ENCODE measurements at places on chromosomes 3 and 15. TPM values are rescaled to one million over a fixed set of nuclear protein-coding genes. Genes with fewer than 3 reads are reported as not detected.

DNA sequence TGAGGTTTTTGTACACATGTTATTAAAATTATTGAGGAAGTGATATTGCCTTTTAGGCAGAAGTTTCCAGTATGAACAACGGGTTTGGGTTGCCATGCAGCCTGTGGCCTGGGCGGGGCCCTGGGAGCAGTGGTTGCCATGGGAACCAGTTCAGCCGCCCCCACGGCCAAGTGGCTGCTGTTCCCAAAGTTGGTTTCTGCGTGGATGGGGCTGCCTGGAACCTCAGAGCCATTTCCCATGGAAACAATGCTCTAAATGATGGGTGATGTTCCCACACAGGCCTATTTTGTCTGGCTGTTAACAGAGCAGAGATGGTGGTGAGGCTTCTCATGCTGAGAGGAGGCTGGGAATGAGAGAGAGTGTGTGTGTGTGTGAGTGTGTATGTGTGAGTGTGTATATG is 19.5 kb downstream of the MRAS start:
- no peaks in the 10 kb centered on the region for H3K36me3 ChIP-seq
- H3K27ac ChIP-seq, result no peak overlapping the region
- DNase-seq, result peak; percentile 34
- H3K27me3 ChIP-seq, result peaks cover 58% of the 10 kb centered on the region
- H3K4me1 ChIP-seq, result no peaks in the 10 kb centered on the region

DNA sequence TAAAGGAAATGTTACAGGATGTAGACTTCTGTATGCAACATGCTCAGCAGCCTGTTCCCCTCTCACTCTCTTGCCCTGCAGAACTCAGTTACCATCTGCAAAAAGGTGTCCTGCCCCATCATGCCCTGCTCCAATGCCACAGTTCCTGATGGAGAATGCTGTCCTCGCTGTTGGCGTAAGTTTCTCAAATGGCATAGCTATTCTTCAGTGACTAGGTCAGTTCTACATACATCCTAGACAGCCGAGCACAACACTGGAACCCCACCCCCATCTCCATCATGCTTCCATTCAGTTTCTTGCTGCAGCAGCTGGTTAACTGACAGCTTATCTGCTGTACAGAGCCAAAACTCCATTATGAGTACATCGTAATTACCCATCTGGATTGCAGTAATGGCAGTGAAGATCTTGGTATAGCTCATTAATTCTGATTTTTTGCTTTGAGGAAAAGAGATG is 4.5 kb downstream of the THBS1 start:
- peaks cover 26% of the 10 kb centered on the region for H3K36me3 ChIP-seq
- H3K4me3 ChIP-seq, result no peak overlapping the region
- no peak for DNase-seq
- H3K4me1 ChIP-seq, result no peaks in the 10 kb centered on the region

- H3K27me3 ChIP-seq, result no peaks in the 10 kb centered on the region
- H3K36me3 ChIP-seq, result no peaks in the 10 kb centered on the region
- H3K27ac ChIP-seq, result no peak overlapping the region
- H3K4me1 ChIP-seq, result no peaks in the 10 kb centered on the region
- no peak overlapping the region for H3K4me3 ChIP-seq
Measured at GRCh38 chr3:2771193-2771592, 339.0 kb downstream of the IL5RA start.

- no peaks in the 10 kb centered on the region for H3K36me3 ChIP-seq
- H3K4me3 ChIP-seq, result no peak overlapping the region
- H3K27ac ChIP-seq, result no peak overlapping the region
- H3K4me1 ChIP-seq, result no peaks in the 10 kb centered on the region
- H3K27me3 ChIP-seq, result no peaks in the 10 kb centered on the region
Measured at GRCh38 chr3:69838217-69838616, 99.0 kb downstream of the MITF start.

Gene CCDC54
- total RNA-seq, result not detected

Gene AMIGO3
- total RNA-seq, result 0.73 TPM

GRCh38 chr3:14150491-14151230 is 25.8 kb downstream of the TMEM43 start:
- H3K27ac ChIP-seq, result no peak overlapping the region
- H3K4me3 ChIP-seq, result no peak overlapping the region
- DNase-seq, result no peak

DNA sequence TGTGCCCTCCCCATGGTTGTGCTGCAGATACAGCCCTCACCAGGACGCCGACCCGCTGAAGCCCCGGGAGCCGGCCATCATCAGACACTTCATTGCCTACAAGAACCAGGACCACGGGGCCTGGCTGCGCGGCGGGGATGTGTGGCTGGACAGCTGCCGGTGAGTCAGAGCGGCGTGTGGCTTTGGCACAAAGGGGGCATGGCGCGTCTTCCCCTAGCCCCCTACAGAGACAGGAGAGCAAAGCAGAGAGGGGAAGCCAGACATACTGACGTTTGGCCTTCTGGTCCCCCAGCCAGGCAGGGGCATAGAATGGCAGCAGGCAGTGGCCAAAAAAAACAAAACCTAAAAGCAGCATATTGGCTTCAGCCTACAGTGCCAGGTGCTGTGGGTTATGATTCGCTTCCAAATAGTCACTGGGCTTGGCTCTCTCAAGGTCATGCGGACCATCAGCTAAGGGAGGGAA is 64.0 kb downstream of the MESD start:
- no peak for DNase-seq
- H3K27me3 ChIP-seq, result no peaks in the 10 kb centered on the region
- no peaks in the 10 kb centered on the region for H3K4me1 ChIP-seq
- no peak overlapping the region for H3K4me3 ChIP-seq
- H3K27ac ChIP-seq, result no peak overlapping the region

DNA sequence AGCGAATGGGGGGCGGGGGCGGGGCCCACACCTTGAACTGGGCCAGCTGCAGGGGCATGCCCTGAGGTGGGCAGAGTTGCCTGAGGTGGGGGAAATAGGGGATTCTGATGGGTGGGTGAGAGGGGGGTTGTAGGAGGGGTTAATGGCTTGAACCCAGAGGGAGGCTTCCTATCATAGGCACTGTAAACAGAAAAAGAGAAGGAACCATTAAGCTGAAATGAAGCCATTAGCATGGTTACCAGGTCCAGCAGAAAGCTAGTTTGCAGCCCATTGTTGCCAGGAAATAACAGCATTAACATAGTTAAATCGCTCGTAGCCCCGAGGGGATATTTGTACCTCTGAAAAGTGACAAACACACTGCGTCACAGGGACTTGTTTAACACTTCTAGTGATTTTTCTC is 29.0 kb downstream of the ETV5 start:
- no peak overlapping the region for H3K27ac ChIP-seq
- H3K4me3 ChIP-seq, result no peak overlapping the region
- no peaks in the 10 kb centered on the region for H3K27me3 ChIP-seq
- DNase-seq, result no peak

- peaks cover 11% of the 10 kb centered on the region for H3K4me1 ChIP-seq
- no peaks in the 10 kb centered on the region for H3K27me3 ChIP-seq
- H3K27ac ChIP-seq, result peak overlapping the region; percentile 79
- H3K4me3 ChIP-seq, result peak overlapping the region; percentile 56
- peak; percentile 16 for DNase-seq
- H3K36me3 ChIP-seq, result peaks cover 11% of the 10 kb centered on the region
Measured at GRCh38 chr15:38068626-38069391, 134.4 kb downstream of the TMCO5A start.

Gene DNASE1L3
- not detected for total RNA-seq

- no peaks in the 10 kb centered on the region for H3K27me3 ChIP-seq
- no peak overlapping the region for H3K27ac ChIP-seq
- peak; percentile 79 for DNase-seq
- peaks cover 5% of the 10 kb centered on the region for H3K36me3 ChIP-seq
- no peak overlapping the region for H3K4me3 ChIP-seq
Measured at GRCh38 chr15:39171944-39172368, 408.9 kb upstream of the THBS1 start.

Gene DNAJA4
- 52.1 TPM for total RNA-seq

Gene TLE3
- total RNA-seq, result 53.5 TPM

- no peak overlapping the region for H3K4me3 ChIP-seq
- H3K27me3 ChIP-seq, result peaks cover 82% of the 10 kb centered on the region
- no peaks in the 10 kb centered on the region for H3K4me1 ChIP-seq
- no peak for DNase-seq
Measured at GRCh38 chr15:60324706-60325438, 72.9 kb downstream of the ANXA2 start.

Gene CYP11A1
- not detected for total RNA-seq

- H3K4me3 ChIP-seq, result peak overlapping the region; percentile 94
- no peak for DNase-seq
- peaks cover 27% of the 10 kb centered on the region for H3K36me3 ChIP-seq
- peak overlapping the region; percentile 86 for H3K27ac ChIP-seq
Measured at GRCh38 chr3:149085828-149086231, 503 bp downstream of the HLTF start.
